NCI-H2081 treated with DMSO at 0.1 percent for 48 hours (cell line): ENCODE measurements at places on chromosomes 3 and 15.

- DNase-seq = no peak
These were observed 18.1 kb upstream of the TMEM40 start for GRCh38 chr3:12777171-12777570.

- no peak for DNase-seq
These were observed 115.8 kb upstream of the FLNB start for GRCh38 chr3:57892423-57892822.

- peak; percentile 11 for DNase-seq
These were observed 9.5 kb downstream of the COPS2 start for GRCh38 chr15:49145651-49146609.

- DNase-seq = no peak
These were observed 10.1 kb downstream of the MELTF start for GRCh38 chr3:197019535-197019934.

DNA sequence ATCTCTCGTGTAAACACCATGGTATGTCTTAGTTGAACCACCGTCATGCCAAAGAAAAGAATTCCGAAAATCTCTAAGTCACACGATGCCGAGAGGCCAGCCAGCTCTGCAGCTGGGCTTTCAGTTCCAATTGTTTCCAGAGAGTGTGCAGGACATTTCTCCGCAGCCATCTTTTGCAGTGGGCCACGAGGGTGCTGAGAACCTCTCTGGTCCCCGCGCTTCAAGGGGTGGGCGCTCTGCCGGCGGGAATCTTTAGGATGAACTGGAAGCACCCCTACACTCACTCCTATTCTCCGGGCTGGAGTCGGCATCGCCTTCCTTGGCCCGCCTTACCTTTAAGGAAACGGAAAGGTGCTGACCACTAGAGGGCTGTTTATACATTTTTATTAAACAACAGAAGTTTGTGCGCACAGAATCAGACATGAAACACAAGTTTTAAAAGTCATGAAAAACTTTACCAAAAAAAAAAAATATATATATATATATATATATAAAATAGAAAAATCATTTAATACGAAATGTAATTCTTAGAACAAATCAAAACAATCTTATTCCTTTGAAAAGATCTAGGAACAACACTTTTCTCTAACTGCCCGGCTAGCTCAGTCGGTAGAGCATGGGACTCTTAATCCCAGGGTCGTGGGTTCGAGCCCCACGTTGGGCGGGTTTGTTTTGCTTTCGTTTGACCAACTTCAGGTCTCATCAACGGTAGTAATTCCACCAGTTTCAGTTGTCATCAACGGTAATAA is 12.5 kb upstream of the MORF4L1 start:
- peak; percentile 65 for DNase-seq

- DNase-seq = no peak
These were observed 21.9 kb upstream of the ARNT2 start for GRCh38 chr15:80382285-80382684.

DNA sequence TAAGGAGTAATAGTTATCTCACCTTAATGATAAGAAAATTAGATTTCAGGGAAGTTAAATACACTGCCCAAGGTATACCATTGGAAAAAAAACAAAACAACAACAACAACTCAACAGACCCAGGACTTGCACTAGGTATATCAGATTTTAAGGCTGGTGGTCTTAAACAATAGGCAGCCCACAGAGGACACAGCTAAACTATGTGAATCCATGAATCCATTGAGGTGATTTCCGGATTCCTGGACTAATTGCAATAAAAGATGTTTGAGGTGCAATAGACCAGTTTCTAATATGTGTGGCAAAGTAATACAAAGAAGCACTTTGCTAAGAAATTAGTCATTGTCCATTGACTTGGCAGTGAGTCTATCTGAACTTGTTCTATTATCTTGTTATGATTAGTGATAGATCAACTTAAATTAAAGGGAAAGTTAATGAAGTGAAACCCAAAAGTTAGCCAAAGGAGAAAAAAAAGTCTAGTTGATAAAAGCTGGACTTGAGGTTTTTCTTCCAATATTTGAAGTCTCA is 60.9 kb upstream of the MAGI1 start:
- no peak for DNase-seq

DNA sequence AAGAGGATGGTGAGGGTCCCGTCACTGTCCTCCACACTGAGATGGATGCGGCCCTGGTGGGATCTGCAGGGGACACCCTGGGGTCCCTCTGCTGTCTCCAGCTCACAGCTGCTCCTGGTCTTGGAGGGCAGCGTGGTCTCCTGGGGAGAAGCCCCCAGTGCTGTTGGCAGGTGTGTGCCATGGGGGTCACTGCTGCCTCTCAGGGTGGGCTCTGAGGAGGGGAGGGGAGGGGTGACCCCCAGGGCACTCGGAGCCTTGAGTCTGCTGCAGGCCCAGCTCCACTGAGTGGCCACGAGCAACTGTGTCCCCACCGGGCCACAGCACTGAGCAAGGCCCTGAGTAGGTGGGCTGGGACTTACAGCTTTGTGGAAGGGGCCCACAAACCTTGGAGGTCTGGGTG is 34.7 kb downstream of the KLHL25 start:
- no peak for DNase-seq

- peak; percentile 74 for DNase-seq
These were observed 26.7 kb downstream of the ABHD2 start for GRCh38 chr15:89114990-89115389.

- DNase-seq = no peak
These were observed 1031.7 kb upstream of the CFAP20DC start for GRCh38 chr3:60081381-60082095.

GRCh38 chr15:80608688-80609087 is 86.4 kb upstream of the ABHD17C start:
- DNase-seq = no peak

DNA sequence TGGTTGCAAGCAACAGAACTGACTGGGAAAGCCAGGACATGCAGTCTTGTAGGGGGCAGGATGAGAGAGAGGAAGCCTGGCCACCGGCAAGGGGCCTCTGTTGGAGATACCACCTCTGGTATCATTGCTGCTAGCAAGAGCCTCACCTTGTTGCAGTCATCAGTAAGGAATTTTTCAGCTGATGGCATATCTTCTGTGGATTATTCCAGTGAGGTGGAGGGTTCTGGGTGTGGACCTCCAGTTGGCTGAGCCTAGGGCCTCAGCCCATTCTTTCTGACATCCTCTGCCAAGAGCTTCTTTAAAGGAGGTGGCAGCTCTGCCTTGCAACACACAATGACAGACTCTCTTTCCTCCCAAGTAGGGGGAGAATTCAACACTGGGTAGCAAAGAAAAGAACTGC is 128.9 kb downstream of the AQP9 start:
- DNase-seq = no peak

- DNase-seq = no peak
These were observed 64.9 kb downstream of the ABHD5 start for GRCh38 chr3:43755516-43756200.

DNA sequence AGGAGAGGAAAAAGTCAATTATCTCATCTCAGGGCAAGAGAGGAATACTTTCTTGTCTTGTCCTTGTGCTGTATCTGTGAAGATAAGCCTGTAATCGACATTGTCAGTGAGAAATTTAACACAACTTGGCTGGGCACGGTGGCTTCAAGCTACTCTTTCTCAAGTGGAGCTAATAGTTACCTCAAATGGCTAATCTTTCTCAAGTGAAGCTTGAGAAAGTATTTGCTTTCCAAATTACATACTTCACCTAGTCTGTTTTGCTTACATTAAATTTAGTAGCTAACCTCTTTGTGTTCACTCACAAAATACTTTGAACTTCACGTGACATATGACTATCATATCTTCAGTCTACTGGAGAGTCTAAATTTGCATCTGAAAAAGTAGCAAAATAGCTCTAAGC is 48.3 kb upstream of the B3GALNT1 start:
- no peak for DNase-seq

- peak; percentile 52 for DNase-seq
These were observed 9.1 kb upstream of the HPS3 start for GRCh38 chr3:149120051-149120972.

- DNase-seq = no peak
These were observed 370.9 kb downstream of the NR2F2 start for GRCh38 chr15:96701443-96701842.

DNA sequence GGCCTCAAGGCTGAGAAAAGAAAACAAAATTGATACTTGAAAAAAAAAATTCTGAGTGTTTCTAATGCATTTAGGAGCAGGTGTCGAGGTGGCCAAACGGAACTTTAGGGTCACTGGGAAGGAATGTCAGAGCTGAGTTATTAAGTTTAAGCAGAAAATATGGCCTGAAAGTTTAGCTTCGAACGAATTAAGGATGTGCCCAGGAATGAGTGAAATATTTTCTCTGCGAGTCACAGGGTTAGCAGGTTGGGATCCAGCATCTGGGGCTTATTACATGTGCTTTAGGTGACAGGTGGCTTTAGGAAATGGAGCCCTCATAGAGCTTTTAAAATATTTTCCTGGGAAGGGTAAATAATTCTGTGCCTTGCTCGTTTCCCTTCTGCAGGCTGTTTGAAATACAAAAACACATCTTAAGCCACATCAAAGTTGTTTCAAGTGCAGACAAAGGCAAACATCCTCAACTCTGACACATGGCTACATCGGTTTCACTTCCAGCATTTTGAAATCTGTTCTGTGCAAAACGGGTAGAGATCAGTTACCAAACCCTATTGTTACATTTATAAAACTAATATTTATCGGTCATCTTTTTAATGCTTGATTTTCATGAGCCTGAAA is 143.1 kb upstream of the ARRDC4 start:
- DNase-seq = no peak

DNA sequence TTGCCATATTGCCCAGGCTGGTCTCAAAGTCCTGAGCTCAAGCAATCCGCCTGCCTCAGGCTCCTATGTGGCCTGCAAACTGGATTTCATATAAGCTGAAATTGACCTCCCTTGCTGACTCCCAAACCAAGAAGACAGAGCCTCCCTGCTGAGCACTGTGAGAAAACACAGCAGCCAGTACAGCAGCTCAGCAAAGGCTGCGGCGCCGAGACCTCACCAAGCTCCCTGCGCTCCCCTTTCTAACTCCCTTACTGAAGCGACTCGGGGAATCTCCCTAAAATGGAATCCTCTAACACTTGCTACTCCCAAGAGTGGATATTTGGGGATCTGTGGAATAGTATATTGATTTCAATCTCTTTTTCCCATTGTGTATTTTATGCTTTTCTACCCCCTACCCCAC is 34.6 kb downstream of the MUC20 start:
- DNase-seq = no peak

- no peak for DNase-seq
These were observed 2.0 kb downstream of the MGLL start for GRCh38 chr3:127820221-127820825.

GRCh38 chr3:86481636-86482035 is 509.3 kb downstream of the VGLL3 start:
- DNase-seq = no peak

DNA sequence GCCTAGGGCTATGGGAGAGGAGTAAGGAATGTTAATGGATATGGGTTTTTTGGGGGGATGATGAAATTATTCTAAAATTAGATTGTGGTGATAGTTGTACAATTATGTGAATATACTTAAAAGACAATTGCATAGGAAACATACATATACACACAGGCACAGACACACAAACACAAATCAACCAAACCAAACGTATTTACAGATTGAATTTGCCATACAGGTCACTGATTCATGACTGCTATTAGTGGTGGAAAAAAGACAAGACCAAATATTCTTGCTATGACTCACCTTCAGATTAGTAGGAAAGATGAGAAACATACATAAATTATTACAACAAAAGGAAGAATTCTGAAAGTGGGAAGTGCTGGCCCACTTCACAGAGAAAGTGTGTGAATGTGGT is 85.3 kb downstream of the C3orf38 start:
- no peak for DNase-seq

DNA sequence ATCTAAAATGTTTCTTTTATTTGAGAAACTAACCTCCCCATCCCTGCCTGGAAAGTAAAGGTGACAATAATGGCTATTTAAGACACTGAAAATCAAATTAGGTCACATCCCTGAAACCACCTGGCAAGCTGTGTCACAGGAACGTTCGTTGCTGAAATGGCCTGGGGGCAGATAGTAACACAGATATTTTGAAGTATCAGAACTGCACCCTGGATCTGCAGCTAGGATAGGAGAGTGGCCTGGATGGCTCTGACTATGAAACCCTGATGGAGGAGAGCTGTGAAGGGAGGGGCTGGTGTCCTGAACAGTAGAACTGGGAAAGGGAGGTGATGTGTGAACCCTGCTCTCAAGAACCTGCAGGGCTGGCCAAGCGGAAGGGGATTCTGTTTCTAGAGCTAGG is 648.3 kb upstream of the CFAP20DC start:
- no peak for DNase-seq

GRCh38 chr15:40985541-40986330 is 32.5 kb downstream of the CHAC1 start:
- no peak for DNase-seq
